ENCODE measurements at places on chromosomes 2 and 18. TPM values are rescaled to one million over a fixed set of nuclear protein-coding genes. Genes with fewer than 3 reads are reported as not detected.

Gene SGO2
- 33.2 TPM for total RNA-seq

GRCh38 chr2:35788543-35788942, 567.0 kb upstream of the CRIM1 start:
- H3K36me3 ChIP-seq: no peaks in the 10 kb centered on the region
- H3K27ac ChIP-seq: no peak overlapping the region
- no peaks in the 10 kb centered on the region for H3K4me1 ChIP-seq
- no peak for DNase-seq
- no peak overlapping the region for H3K4me3 ChIP-seq

DNA sequence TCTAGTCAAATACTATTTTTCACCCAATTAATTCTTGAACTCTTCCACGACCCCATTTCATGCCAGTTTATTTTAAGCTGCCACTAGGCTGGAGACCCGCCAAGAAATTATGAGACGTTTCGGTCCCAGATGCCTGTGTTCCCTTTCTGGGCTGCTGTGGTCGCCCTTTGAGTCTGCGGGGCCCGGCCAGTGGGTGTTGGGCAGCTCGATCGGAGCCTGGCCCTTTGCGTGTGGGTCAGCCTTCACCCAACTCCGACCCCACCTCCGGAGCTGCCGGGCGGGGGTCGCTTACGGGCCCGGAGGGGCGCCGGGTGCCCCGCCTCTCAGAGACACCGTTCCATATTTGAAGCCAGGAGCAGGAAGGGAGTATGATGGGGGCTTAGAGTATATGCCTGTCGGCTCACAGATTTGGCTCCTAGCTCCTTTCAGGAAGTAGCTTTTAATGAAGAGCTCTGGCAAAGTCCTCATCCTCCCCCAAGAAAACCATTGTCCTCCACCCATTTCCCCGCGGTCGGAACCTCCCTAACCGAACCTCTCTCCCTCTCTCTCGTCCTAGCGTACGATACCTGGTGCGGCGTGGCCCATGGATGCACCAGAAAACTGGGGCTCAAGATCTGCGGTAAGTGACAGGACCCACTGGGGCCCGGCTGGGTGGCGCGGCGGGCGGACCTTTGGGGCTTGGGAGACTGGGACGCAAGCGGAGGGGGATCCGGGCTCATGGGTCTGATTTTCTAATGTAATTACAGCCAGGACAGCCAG, 5.0 kb downstream of the GAD1 start:
- peaks cover 92% of the 10 kb centered on the region for H3K27me3 ChIP-seq
- peaks cover 30% of the 10 kb centered on the region for H3K4me1 ChIP-seq
- DNase-seq: peak; percentile 50
- no peak overlapping the region for H3K27ac ChIP-seq
- no peaks in the 10 kb centered on the region for H3K36me3 ChIP-seq
- peak overlapping the region; percentile 5 for H3K4me3 ChIP-seq

Gene CXCR1
- total RNA-seq: not detected

Gene TXNDC2
- not detected for total RNA-seq

DNA sequence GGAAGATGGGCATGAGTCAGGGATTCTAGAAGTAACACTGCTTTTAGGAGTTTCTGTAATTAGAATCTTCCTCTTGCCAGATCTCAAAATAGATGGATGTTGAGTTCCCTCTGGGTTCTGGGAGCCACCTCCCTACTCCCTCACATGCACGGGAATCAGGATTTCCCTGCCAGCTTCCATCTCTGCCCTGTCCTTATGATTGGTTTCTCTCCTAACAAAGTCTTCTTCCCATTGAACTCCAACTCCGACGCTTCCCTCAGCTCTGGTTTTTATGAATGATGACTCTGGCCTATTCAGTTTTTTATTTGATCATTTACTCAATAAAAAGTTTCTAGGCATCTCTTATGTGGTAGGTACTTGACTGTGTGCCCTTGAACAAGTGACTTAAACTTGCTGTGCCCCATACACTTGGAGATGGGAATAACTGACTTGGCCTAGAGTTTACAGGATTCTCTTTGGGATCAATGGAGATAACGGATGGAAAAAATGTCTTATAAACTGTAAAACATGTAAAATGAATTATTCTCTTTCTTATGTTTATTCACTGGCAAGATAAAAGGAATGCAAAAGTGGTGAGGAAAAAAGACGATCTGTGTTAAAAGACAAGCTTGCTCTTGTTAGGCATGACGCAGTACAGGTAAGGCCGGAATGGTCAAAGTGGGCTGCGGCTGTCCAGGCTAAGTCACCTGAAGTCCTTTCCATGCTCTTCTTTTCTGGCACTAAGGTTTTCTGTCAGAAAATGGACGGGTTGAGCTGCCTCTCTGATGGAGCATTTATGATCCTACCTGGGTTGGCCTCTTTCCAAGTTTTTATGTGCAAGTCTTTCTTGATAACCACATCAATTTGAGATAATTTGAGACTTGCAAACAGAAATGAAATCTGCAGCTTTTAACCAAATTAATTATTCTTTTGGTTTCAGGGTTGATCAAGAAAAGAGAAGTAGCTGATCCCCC, 199.6 kb downstream of the MYCN start:
- H3K27me3 ChIP-seq: no peaks in the 10 kb centered on the region
- H3K27ac ChIP-seq: no peak overlapping the region
- no peak overlapping the region for H3K4me3 ChIP-seq

- H3K27ac ChIP-seq: no peak overlapping the region
- H3K36me3 ChIP-seq: no peaks in the 10 kb centered on the region
- no peaks in the 10 kb centered on the region for H3K27me3 ChIP-seq
- peaks cover 4% of the 10 kb centered on the region for H3K4me1 ChIP-seq
- no peak for DNase-seq
These were observed 119.0 kb downstream of the ARL4C start for GRCh38 chr2:234377761-234378391.

DNA sequence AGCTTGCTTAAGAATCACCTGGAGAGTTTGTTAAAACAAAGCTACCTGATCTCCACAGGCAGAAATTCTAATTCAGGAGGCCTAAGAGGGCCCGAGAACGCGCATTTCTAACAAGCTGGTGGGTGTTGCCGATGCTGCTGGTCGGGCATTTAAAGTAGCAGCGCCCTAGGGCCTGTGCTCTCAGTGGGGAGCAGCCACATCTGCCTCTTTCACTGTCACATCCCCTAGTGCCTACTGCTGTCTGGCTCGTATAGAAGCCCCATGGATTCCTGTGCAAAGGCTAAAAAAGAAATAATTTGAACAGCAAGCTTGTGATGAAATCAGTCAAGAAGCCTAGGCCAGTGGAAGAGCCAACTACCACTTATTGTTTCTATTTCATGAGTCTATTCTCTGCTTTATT, 126.7 kb upstream of the SMIM21 start:
- DNase-seq: no peak
- no peaks in the 10 kb centered on the region for H3K36me3 ChIP-seq
- no peak overlapping the region for H3K27ac ChIP-seq

Gene ILKAP
- 33.8 TPM for total RNA-seq

DNA sequence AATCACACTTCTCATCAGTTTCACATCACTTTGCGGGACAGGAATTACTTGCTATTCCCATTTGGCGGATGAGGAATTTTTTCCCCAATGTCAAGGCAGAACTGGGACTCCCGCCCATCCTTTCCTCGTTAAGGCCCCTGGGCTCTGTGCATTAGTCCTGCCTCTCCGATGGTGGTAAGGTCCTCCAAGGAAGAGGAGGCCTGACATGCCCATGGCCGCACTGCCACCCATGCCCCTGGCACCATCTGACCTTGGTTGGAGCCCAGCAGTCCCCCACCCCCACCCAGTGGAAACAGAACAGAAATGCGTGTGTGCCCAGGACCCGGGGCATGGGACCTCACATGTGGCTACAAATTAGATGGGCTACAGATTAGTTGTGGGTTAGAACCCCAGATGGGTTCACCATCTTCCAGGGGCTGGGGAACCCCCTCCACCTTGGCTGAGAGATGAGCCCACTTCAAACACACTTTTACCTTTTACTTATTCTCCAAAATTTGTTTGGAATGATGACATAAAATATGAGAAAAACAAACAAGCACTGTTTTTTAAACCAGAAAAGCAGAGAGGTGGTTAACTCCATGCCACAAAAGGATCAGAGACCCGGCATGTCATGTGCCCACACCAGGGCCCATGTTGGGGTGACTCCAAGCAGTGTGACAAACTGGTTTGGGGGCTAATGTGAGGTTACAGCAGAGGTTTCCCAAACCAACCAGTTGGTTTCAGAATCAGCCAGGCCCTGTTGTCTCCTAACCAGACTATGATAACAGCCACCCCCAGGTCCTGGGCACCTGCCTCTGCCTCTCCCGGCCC, 11.0 kb upstream of the DUSP2 start:
- DNase-seq: no peak
- H3K4me1 ChIP-seq: peaks cover 3% of the 10 kb centered on the region
- no peaks in the 10 kb centered on the region for H3K27me3 ChIP-seq
- H3K36me3 ChIP-seq: no peaks in the 10 kb centered on the region

- H3K27me3 ChIP-seq: no peaks in the 10 kb centered on the region
- no peak for DNase-seq
- no peaks in the 10 kb centered on the region for H3K4me1 ChIP-seq
These were observed 168.8 kb downstream of the ZNF385B start for GRCh38 chr2:179692610-179693009.

Gene SERPINB2
- total RNA-seq: not detected

- DNase-seq: no peak
- no peaks in the 10 kb centered on the region for H3K27me3 ChIP-seq
- H3K4me1 ChIP-seq: no peaks in the 10 kb centered on the region
- H3K27ac ChIP-seq: no peak overlapping the region
- H3K4me3 ChIP-seq: no peak overlapping the region
These were observed 34.7 kb upstream of the DTNB start for GRCh38 chr2:25707927-25708590.

Gene GREB1
- total RNA-seq: 41.7 TPM

GRCh38 chr2:204530464-204530805, 14.8 kb upstream of the PARD3B start:
- no peak overlapping the region for H3K4me3 ChIP-seq
- no peak for DNase-seq
- H3K27ac ChIP-seq: no peak overlapping the region
- H3K27me3 ChIP-seq: no peaks in the 10 kb centered on the region
- H3K4me1 ChIP-seq: no peaks in the 10 kb centered on the region

DNA sequence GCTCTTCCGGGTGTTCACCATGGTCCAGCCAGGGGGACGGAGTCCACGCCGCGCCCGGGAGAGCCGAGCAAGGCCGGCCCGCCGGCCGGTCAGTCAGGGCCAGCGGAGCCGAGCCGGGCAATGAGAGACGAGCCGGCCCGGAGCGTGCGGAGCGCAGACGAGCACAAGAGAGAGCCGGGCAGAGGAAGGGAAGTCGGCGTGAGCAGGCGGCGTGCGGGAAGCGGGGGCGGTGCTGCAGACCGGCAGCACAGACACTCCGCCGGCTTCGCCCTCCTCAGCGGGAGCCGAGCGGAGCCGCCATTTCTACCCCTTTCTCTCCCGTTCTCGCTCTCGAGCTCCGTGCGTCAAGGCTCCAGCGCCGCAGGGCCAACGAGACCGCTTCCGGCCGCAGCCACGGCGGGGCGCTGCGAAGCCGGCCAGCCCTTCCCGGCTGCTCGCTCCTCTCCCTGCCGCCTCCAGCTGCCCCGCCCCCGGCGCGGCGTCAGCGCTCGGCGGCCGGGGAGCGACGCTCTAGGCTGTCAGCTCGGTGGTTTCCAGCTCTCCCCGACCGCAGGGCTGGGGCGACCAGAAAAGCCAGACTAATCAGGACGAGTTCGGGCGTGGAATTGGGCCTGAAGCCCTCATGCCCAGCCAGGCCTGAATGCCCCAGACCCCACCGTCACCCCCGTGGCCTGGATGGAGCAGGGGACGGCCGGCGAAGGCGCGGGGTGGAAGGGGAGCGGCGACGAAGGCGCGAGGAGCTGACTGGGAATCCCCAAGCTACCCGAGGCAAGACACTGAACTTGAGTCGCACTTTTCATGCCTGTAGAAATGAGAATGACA, at the start of gene ATAD2B:
TSS of gene ATAD2B (minus strand) at position 374 of the 822 bp plus-strand sequence. CDS start at position 21, 353 bp downstream.
- no peaks in the 10 kb centered on the region for H3K36me3 ChIP-seq
- H3K4me1 ChIP-seq: peaks cover 2% of the 10 kb centered on the region
- H3K27ac ChIP-seq: peak within 1 kb of the TSS; percentile 87
- peak; percentile 97 for DNase-seq

Gene DPP4
- total RNA-seq: 3.3 TPM

GRCh38 chr2:48395658-48396057, 134.3 kb upstream of the STON1 start:
- H3K4me3 ChIP-seq: no peak overlapping the region
- H3K27ac ChIP-seq: no peak overlapping the region
- H3K4me1 ChIP-seq: no peaks in the 10 kb centered on the region
- no peaks in the 10 kb centered on the region for H3K36me3 ChIP-seq
- DNase-seq: no peak

DNA sequence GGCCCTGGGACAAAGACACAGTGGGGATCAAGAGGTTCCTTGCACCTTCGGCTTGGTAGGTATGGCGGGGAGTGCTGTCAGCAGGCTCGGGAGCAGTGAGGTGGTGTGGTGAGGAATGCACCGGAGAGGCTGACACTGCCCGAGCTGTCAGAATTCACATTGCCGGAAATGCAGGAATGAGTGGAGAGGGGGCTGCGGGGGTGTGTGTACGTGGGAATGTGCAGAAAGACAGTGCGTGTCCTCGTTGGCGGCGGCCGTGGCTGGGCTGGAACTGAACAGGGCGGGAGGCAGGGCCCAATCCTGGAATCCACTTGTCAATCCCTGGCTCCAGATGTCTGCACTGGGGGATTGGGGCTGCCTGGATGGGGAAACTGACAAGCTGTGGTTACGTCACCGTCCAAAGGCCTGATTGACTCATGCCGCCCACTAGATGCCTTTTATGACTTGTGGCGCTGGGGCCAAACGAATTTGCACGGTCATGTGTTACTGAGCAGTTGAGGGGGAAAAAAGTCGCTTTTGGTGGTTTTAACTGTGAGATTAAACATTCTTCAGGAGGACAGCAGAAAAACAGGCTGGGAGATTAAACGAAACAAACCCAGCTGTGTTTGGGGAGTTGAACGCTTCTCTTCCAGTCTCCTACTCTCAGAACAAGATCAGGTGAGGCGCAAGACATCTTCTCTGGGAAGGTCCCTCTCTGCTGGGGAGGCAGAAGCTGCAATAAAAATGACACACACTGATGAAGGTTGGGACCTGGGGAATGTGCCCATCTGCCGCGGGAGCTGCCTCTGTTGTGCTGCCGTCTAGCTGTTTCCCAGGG, 189.4 kb upstream of the GLI2 start:
- no peak overlapping the region for H3K27ac ChIP-seq
- no peaks in the 10 kb centered on the region for H3K36me3 ChIP-seq
- DNase-seq: no peak
- no peaks in the 10 kb centered on the region for H3K27me3 ChIP-seq

DNA sequence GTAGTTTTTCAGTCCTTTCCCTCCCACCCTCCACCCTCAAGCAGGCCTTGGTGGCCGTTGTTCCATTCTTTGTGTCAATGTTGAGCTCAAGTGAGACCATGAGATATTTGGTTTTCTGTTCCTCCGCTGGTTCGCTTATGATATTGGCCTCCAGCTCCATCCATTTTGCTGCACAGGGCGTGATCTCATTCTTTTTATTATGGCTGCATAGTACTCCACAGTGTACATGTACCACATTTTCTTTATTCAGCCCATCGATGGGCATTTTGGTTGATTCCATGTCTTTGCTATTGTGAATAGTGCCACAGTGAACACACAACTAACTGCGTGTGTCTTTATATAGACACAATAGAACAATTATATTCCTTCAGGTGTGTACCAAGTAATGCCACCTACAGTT, 14.1 kb downstream of the AGAP1 start:
- H3K27ac ChIP-seq: no peak overlapping the region
- H3K4me3 ChIP-seq: no peak overlapping the region
- DNase-seq: no peak
- peaks cover 4% of the 10 kb centered on the region for H3K4me1 ChIP-seq
- H3K36me3 ChIP-seq: no peaks in the 10 kb centered on the region

Gene MTCL1
- total RNA-seq: 62.0 TPM

Data from H1 (cell line).